ENCODE measurements at places on chromosomes 7 and 10. TPM values are rescaled to one million over a fixed set of nuclear protein-coding genes. Genes with fewer than 3 reads are reported as not detected.

GRCh38 chr7:91289633-91290254, 25.5 kb downstream of the FZD1 start:
- no peak overlapping the region for H3K27ac ChIP-seq
- H3K4me1 ChIP-seq = no peaks in the 10 kb centered on the region
- no peak for DNase-seq
- H3K36me3 ChIP-seq = no peaks in the 10 kb centered on the region
- no peaks in the 10 kb centered on the region for H3K27me3 ChIP-seq

GRCh38 chr10:16902606-16903005, 85.4 kb upstream of the RSU1 start:
- no peaks in the 10 kb centered on the region for H3K27me3 ChIP-seq
- no peaks in the 10 kb centered on the region for H3K4me1 ChIP-seq
- H3K36me3 ChIP-seq = no peaks in the 10 kb centered on the region
- no peak overlapping the region for H3K27ac ChIP-seq
- DNase-seq = no peak
- H3K4me3 ChIP-seq = no peak overlapping the region

DNA sequence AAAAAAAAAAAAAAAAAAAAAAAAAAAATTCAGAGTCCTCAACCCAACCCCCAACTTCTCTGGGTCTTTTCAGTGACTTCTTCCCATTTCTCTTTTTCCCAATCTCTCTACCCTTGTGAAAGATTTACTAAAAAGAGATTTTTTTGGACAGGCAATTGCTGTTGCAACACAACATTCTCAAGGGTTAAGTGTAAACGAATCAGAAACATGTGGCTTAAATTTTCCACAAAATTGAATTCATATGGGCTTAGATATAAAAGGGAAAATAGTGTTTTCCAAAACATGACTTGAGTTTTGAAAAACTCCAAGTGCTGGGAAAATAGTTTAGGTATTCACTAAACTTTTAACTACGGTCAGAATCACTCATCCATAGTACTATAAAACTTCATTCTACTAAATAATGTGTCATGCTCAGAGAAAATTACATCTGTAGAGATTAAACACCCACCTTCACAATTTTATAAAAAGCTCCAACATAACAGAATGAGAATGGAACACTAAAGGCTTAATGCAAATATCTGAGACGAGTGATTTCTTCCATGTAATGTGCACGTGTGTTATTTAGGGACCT, 643.1 kb downstream of the PARD3 start:
- no peak overlapping the region for H3K4me3 ChIP-seq
- no peaks in the 10 kb centered on the region for H3K27me3 ChIP-seq
- H3K4me1 ChIP-seq = no peaks in the 10 kb centered on the region
- H3K27ac ChIP-seq = no peak overlapping the region
- no peaks in the 10 kb centered on the region for H3K36me3 ChIP-seq

DNA sequence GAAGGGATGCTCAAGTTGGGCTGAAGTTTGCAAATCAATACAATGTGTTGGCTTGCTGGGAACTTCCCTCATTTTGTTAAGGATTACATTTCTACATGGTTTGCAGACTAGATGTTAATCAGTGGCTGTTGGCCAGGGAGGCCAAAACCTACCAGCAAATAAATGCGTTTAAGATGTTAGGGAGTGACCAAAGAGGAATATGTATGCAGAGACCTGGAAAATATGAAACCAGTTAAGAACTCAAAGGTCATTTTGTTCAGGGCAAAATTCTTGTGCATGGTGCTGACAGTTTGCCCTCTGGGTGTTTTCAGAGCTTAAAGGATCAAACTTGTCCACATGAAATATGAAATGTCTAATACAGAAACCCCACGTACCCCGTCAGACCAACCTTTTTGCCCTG, 30.3 kb downstream of the GATA3 start:
- no peak for DNase-seq
- H3K36me3 ChIP-seq = peaks cover 27% of the 10 kb centered on the region
- H3K4me1 ChIP-seq = peaks cover 27% of the 10 kb centered on the region
- H3K27ac ChIP-seq = no peak overlapping the region

DNA sequence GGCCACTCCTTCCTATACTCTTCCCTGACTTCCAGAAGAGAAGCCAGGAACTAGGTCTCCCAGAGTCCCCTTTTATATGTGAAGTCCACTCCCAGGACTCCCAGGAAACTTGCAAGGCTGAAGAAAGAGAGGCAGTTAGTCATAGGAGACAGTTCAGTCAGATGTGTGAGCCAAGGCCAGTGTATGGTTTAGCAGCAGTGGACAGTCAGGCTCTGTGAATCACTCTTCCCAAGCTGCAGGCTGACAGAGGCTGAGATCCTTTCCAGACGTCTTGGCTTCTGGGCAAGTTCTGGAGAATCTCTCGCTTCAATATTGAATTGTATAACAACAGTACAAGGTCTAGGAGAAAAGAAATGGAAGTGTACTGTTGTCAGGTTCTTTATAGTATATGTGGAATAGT, 26.9 kb downstream of the BLVRA start:
- no peak overlapping the region for H3K4me3 ChIP-seq
- H3K27me3 ChIP-seq = no peaks in the 10 kb centered on the region
- no peak for DNase-seq
- no peak overlapping the region for H3K27ac ChIP-seq
- peaks cover 25% of the 10 kb centered on the region for H3K36me3 ChIP-seq

The NOS3 gene
- total RNA-seq = 7.1 TPM

The MNX1 gene
- not detected for total RNA-seq

The CTAGE4 gene
- total RNA-seq = 1.2 TPM
